DMS153 (cell line): ENCODE measurements at places on chromosomes 5 and 9.

DNA sequence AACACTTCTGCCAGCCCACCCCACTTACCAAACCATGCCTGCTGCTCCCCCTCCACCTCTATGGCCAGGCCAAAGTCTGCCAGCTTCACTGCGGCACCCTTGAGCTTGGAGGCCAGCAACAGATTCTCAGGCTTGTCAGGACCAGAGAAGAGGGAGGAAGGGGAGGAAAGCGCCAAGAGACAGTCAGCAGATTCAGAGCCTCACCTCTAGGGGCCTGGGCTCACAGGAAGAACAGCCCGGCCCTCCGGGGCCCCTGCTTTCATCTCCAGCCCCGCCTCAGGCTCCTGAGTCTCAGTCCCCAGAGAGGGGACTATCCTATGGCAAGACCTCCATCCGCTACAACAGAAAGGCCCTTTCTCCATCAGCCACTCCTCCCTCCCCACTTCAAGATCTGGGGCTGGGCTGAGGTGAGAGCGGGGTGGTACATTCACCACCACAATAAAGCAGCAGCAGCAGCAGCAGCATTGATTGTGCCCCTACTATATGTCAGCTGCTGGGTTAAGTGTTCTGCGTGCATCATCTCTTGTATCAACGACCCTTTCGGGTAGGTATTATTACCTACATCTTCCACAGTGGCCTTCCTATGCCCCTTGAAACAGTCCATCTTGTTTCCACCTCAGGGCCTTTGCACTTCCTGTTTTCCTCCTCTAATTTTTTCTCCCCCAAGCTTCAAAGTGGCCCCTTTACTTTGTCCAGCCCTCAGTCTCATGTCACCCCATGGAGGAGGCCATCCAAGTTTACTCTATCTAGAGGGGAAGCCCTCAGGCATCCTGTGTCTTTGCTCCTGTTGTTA is 36.0 kb downstream of the CAMK2A start:
- no peak for DNase-seq

DNA sequence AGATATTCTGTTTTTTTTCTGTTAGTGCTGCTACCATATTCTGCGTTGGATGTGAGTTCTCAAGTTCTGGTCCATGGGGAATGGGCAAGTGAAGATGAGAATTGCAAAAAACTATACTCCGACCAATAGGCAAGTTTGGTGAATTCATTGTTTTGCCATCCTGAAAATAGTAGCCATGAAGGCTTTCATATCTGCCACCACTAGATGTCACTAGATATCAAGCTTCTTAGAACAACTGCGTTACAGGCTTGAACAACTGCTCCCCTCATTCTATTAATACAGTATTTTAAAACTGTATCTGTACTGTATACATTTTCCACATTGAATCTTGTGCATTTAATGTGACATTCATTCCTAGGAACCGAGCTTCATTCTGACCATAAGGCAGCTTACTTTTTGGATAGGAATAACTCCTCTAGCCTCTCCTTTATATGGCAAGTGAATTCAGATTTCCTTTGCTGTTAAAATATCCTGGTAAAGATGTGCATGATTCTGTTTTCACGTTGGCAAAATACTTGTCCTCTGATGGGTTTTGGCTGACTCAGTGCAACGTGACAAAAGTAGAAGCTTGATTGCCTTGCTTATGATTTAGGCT is 163.6 kb downstream of the SREK1 start:
- peak; percentile 26 for DNase-seq

DNA sequence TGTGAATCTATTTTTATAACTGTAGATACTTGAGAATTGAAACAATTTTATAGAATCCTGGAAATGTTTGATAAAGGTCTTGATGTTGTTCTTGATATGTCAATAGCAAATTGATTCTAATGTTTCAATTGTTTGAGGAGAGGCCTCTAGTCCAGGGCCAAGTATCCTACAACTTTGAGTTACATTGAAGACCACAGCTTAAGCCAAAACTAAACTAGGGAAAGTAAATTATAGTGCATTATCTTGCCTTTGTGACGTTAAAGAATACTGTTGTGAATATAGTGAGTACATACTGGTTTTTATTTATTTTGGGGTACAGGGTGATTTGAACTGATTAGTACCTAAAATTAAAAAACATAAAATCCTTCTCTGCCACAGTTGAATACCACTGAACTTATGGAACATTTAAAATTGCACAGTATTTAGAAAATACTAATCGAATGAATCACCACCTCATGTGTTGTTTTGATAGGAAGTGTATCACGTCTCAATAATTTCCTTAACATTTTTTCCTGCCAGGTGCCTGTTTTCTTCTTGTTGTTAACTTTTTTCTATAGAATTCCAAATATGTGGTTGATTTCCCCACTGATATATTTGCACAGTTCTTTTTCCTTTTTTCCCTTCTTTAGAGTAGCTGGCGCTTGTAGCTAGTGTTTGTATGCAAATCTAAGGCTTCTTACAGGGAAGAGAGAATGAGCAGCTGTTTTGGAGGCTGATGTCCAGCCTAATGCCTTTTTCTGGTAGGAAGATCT is 12.5 kb downstream of the ARHGEF28 start:
- no peak for DNase-seq

GRCh38 chr5:33487236-33487635 is 46.5 kb downstream of the TARS1 start:
- DNase-seq = no peak

DNA sequence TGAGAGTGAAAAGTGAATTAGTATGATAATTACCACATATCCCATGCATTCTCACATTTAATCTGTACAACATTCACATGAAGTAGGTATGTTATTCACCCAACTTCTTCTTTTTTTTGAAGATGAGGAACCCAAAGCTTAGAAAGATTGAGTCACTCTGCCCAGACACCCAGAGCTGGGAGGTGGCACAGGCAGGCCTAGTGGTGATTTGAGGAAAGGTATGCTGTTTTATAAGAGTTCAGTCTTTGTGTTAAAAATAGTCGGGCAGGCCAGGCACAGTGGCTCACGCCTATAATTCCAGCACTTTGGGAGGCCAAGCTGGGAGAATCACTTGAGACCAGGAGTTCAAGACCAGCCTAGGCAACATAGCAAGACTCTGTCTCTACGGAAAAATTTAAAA is 285.3 kb downstream of the NR3C1 start:
- DNase-seq = no peak

DNA sequence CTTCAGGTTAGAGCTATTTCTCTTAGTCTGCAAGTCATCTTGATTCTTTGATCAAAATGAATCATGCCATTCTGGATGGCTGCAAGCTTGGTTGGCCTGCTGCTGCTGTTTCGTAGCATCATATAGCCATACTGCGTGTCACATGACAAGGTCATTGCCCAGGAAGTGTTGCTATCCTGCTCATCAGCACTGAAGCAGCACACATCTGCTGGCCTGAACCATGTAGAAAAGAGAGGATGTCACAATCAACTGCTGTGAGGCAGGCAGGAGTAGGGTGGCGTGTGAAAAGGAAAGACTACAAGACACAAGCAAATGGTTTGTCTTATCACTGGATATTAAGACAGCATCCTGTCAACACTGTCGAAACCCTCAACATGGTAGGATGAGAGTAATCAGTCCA is 376.7 kb upstream of the RORB start:
- no peak for DNase-seq

GRCh38 chr5:38022631-38023030 is 182.8 kb upstream of the GDNF start:
- DNase-seq = no peak

- DNase-seq = no peak
Observed at GRCh38 chr5:33120671-33121070, 320.1 kb upstream of the TARS1 start.

DNA sequence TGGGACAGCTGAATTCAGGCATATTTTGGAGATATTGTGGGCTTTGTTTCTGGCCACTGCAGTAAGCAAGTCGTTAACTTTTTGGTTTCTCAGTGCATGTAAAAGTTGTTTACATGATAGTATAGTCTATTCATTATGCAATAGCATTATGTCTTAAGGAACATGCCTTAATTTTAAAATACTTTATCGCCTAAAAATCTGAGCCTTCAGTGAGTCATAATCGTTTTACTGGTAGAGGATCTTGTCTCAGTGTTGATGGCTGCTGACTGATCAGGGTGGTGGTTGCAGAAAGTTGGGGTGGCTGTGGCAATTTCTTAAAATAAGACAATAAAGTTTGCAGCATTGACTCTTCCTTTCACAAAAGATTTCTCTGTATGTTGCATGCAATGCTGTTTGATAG is 5.1 kb downstream of the SCGB3A1 start:
- DNase-seq = no peak
